ENCODE measurements at places on chromosomes 6 and 20. TPM values are rescaled to one million over a fixed set of nuclear protein-coding genes. Genes with fewer than 3 reads are reported as not detected.

Gene CYP21A2
- 0.43 TPM for polyA plus RNA-seq

Gene MOG
- polyA plus RNA-seq = not detected

Gene TP53TG5
- 0.13 TPM for polyA plus RNA-seq

Gene CYP39A1
- polyA plus RNA-seq = 2.4 TPM

Gene FERMT1
- polyA plus RNA-seq = 10.9 TPM

Gene RALY
- 118 TPM for polyA plus RNA-seq

Gene RAB44
- polyA plus RNA-seq = 0.21 TPM

Gene TBCC
- polyA plus RNA-seq = 17.7 TPM

Gene RBBP8NL
- 4.0 TPM for polyA plus RNA-seq

Gene MAN1A1
- polyA plus RNA-seq = 5.3 TPM

Gene GLP1R
- polyA plus RNA-seq = not detected

Gene CTSA
- 55.0 TPM for polyA plus RNA-seq

Gene CALHM5
- 0.21 TPM for polyA plus RNA-seq

Gene SIRPB2
- 0.41 TPM for polyA plus RNA-seq

Gene SLC13A3
- 0.45 TPM for polyA plus RNA-seq

Gene APOBEC2
- polyA plus RNA-seq = not detected

Gene SLCO4A1
- polyA plus RNA-seq = 29.3 TPM

Gene KCNK16
- polyA plus RNA-seq = not detected

Gene EYS
- polyA plus RNA-seq = not detected

All from esophagus (tissue), 2 donors.